T-helper 1 cell (primary cell): ENCODE measurements at places on chromosomes 1 and 21.

- DNase-seq = no peak
These were observed 1.8 kb downstream of the TXNIP start for GRCh38 chr1:145994391-145995120.

DNA sequence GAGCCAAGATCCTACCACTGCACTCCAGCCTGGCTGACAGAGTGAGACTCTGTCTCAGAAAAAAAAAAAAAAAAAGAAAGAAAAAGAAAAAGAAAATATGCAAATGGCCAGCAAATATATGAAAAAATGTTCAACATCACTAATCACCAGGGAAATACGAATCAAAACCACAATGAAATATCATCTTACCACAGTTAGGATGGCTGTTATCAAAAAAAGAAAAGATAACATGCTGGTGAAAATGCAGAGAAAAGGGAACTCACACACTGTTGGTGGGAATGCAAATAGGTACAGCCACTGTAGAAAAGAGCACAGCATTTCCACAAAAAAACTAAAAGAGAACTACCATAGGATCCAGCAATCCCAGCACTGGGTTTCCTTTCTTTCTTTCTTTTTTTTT, 477.5 kb downstream of the SMYD3 start:
- DNase-seq = no peak

- no peak for DNase-seq
These were observed 195.4 kb upstream of the IVNS1ABP start for GRCh38 chr1:185512442-185512841.

GRCh38 chr1:188194916-188195315, 1366.2 kb downstream of the PLA2G4A start:
- DNase-seq = no peak

GRCh38 chr21:35828161-35828560, 232.2 kb downstream of the SETD4 start:
- no peak for DNase-seq

GRCh38 chr1:59026472-59026948, 242.7 kb upstream of the JUN start:
- DNase-seq = no peak

DNA sequence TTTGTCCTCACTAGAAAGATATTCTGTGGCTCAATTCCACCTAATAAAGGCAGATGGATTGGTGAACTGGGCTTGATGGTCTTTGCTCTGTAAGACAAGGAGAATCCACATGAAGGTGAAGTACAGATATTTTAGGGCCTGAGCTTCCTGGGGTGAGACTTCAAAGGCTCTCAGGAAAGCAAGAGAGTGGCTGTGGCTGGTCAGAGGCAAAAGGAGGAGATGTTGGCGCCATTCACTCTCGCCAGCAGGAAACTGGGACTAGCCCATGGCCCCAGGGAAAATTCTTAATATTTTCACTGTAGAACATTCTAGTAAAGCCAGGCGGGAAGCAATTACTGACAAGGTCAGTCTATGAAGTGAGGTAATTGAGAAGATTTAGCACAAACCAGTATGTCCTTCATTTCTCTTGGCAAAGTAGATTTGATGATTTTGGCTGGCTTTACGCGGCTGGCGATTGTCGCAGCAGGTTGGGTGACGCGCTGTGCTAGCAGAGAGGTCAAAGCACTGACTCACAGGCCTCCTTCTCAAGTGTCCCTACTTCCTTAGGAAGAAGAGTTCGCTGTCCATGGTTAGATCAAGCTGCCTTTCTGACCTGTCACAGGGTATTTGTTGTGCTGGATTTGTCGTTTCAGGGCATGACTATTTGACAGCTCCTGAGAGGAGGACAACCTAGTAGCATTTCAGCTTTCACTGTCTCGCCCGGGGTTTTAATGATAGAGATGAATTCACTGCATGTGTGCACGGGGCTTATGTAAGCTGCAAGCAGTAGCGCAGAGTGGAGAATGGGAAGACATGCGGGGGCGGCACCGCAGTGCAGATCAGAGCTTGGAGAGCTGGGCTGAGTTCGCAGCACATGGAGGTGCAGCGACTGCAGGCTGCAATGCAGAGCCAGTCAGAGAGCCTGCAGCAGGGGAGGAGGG, 32.7 kb downstream of the XCL1 start:
- DNase-seq = no peak

GRCh38 chr1:200075938-200076546, 48.5 kb downstream of the NR5A2 start:
- DNase-seq = no peak

DNA sequence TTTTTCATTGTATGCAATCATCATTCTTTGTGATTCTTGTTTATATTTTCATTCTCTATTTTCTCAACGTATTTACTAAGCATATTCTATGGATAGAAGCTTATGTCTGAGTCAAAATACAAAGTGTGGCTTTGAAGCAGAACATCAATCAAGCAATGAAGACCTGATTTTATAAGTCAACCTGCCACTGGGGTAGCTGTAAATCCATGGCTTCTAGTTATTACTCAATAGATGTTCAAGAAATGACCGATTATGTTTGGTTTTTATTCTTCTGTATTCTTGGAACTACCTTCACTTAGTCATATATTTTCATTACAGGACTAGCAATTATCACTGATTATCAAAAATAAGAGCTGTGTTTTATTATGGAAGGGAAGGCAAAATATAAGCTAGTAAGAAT, 20.5 kb upstream of the PTGS2 start:
- no peak for DNase-seq

DNA sequence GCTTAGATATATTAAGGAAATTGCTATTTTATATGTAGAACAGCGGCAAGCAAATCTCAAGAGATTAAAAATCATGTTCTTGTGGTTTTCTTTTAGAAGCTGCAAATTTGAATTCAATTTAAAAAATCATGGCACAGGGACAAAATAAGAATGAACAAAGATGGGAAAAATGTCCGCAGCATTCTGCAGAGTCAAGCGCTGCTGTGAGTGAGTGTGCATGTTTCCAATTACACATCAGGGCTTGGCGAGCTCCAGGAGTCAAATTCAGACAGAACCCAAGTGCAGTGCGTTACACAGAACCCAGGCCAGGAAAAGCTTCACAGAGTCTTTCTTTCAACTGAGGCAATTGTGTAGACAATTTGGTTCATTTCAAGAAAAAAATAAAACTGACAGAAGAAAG, 33.3 kb upstream of the ERG start:
- no peak for DNase-seq
